NCI-H2107 (cell line): ENCODE measurements at places on chromosomes 6 and 20.

DNA sequence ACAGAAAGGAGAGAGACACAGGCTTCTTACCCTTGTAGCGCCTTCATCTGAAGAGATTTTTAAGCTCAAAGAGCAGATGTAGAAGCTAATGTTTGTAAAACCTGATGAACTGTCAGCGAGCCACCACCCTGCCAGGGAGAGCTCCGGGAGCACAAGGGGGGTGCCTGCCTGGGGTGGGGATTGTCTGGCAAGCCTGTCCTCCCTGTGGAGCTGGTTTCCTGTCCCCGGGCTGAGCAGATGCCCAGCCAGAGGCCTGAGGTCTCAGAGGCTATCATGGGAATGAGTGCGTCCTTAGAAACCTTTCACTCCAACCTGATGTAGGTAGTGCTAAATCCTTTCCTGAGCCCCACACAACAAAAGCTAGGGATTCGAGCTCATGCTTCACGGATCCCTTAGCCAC is 41.9 kb upstream of the NR2E1 start:
- DNase-seq: no peak

- peak; percentile 94 for DNase-seq
Observed at GRCh38 chr20:49636447-49636846, 68.5 kb upstream of the PTGIS start.

DNA sequence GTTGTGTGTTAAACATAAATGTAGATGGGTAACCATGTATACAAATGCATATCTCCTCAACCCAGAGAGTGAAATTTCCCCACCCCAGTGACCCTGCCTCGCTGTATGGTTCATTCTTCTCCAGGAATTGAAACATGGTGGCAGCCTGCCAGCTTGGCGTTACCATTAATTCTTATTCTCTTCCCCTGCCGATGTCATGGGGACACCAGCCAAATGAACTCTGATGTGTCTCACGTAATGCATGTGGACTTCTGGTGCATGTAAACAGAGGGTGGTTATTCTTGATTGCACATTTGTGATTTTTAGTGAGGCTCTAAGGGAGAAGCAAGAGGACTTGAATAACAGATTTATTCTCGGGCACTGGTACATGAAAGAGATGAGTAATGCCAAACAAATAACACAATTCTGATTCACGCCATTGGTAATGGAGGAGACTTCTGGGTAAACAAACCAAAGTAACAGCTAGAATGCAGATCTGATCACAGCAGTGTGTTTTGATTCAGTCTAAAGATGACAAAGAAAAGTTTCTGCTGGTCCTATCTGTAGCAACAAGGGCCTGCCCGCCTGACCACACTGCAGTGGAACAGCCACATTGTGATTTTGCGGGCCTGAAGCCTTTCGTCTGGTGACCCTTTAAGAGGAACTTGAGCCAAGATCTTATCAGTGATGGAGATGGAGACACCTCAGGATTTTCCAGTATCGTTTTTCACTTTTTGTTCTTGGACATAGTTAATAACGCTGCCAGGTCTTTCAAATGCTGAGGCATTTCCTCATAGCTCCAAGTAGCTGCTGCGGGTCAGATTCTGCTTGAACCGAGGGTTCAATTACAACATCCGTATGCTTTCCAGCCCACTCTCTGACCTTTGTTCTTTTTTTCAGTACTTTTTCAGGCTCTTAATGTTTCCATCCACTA is 171.8 kb upstream of the AKAP12 start:
- no peak for DNase-seq

DNA sequence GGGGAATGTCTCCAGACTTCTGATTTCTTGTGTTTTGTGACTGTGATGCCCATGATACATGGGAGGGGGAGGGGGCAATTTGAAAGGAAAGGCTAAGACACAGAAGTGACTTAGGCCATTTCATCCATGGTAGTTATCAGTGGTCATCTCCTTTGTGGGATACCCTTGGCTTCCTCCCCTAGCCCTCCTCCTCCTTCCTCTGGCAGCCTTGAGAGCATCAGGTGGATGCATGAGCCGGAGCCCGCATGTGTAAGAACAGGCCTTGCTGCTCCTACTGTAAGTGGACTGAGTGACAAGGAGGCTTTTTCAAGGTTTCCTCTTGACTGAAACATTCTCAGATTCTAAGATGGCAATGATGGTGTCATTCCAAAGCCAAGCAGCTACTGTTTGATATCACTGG is 874 bp downstream of the CD83 start:
- no peak for DNase-seq

DNA sequence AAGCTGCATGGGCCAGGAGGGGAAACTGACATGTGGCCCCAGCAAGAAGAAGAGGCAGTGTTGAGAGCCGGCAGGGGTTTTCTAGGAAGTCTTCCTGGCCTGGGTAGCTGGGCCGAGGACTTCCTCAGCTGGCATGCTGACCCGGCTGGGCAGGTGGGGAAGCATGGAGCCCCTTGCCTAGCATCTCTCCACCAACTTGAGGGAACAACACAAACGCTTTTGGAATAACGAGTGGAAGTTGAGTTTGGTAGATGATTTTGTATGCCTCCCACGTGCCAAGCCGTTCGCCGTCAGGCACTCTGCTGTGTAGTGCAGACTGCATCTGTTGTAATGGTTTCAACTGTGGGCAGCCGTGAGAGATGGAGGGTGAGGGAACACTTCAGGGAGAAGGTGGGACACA is 7.3 kb downstream of the TMEM181 start:
- no peak for DNase-seq

GRCh38 chr6:105302617-105303128 is 100.2 kb downstream of the PREP start:
- no peak for DNase-seq

GRCh38 chr6:163323705-163324104 is 90.8 kb upstream of the QKI start:
- no peak for DNase-seq

DNA sequence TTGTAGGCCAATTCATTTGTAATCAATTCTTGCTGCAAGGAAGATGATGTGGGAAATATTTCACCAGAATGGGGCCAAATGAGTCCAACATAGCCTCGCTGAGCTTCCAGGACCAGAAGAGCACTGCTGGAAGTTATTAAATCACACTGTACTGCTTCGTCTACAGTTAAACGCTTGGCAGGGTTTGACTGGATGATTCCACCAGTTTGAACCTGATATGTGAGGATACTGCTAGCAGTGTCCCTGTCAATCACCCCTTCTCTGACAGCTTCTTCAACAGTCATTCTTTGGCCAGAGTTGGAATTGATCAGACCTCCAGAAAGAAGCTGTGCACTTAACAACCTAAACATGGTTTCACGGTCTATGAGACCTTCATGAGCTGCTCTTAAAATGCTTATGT is 34.4 kb downstream of the DST start:
- DNase-seq: no peak

GRCh38 chr6:135008072-135008940 is 46.3 kb downstream of the HBS1L start:
- no peak for DNase-seq

GRCh38 chr6:145044641-145045246 is 690.6 kb downstream of the EPM2A start:
- no peak for DNase-seq

GRCh38 chr6:167730441-167730840 is 96.3 kb upstream of the AFDN start:
- no peak for DNase-seq

DNA sequence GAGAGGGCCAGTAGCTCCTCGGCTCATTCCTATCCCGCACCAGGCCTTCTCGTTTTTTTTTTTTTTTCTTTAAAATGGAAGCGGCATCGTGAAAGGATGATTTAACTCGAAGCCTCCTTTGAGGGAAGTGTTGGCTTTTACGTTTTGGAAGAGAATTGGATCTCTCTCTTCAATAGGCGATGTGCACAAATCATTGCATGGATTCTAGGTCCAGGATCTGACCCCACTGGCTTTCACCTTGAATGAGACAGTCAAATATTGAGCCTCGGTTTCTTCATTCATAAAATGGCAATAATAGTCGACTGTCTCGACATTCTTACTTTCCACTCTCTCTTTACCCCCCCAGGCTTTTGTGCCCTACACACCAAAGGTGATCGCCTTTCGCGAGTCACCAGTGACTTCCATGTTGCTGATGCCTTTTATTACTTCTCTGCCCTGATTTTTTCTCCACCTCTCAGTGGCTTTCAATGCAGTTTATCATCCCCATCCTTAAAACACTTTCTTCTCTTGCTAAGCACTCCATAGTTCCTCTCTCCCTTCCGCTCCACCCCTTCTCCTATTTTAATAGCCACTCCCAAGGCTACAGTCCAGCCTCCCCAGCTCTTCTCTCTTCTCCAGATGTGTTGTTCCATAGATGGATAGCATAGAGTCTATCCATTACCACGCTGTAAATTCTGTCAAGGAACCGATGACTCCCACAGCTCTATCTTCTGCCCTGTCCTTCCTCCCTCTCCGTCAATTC is 473 bp upstream of the DTNBP1 start:
- DNase-seq: no peak

GRCh38 chr6:32982084-32982701 is 13.8 kb downstream of the BRD2 start:
- peak; percentile 16 for DNase-seq

- DNase-seq: no peak
Observed at GRCh38 chr20:63291811-63292210, 1.2 kb upstream of the COL20A1 start.

- DNase-seq: no peak
Observed at GRCh38 chr20:2149507-2149906, 47.9 kb downstream of the STK35 start.

GRCh38 chr6:125149256-125150144 is 4.1 kb upstream of the TPD52L1 start:
- no peak for DNase-seq

GRCh38 chr6:12354499-12354898 is 64.3 kb downstream of the EDN1 start:
- DNase-seq: no peak

- DNase-seq: no peak
Observed at GRCh38 chr6:143773506-143774150, 69.5 kb upstream of the LTV1 start.

DNA sequence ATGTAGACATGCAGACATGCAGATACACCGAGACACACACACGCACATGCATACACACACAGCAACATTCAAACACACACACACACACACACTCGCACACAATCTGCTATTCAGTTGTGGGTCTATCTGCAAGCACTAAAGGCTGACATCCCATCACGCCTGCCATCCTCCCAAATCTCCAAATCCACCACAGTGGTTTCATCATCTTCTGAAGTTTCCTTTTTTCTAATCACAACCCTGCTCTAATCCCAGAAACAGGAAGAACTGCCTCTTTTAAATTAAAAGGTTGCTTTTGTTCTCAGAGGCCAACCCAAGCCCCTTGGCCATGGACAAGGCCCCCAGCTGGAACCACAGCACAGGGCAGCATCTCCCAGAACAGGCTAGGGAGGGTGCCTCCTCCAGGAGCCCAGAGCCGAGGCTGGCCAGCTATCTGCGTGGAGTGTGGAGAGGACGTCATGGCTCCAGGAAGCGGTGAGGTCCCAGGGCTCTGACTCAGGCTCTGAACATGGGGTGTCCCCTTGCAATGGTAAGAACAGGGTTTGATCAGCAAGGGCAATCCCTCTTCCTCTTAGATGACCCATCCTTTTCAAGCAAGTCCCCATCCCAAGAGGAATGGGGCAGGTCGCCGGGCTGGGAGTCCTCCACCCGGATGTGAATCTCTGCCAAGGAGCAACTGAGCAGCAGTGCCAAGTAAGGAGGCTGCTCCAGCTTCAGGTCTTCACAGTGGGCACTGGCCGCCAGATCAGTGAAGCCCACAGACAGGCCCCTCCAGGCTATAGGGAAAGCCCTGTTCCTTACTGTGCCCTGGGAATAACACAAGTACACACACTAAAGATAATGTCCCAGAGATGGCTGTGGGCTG is 14.7 kb downstream of the FOXF2 start:
- DNase-seq: no peak

- no peak for DNase-seq
Observed at GRCh38 chr6:50608421-50608820, 104.9 kb upstream of the TFAP2D start.

GRCh38 chr6:78076371-78076770 is 423.5 kb downstream of the MEI4 start:
- no peak for DNase-seq

- no peak for DNase-seq
Observed at GRCh38 chr6:52155791-52156576, 30.2 kb upstream of the IL17A start.

DNA sequence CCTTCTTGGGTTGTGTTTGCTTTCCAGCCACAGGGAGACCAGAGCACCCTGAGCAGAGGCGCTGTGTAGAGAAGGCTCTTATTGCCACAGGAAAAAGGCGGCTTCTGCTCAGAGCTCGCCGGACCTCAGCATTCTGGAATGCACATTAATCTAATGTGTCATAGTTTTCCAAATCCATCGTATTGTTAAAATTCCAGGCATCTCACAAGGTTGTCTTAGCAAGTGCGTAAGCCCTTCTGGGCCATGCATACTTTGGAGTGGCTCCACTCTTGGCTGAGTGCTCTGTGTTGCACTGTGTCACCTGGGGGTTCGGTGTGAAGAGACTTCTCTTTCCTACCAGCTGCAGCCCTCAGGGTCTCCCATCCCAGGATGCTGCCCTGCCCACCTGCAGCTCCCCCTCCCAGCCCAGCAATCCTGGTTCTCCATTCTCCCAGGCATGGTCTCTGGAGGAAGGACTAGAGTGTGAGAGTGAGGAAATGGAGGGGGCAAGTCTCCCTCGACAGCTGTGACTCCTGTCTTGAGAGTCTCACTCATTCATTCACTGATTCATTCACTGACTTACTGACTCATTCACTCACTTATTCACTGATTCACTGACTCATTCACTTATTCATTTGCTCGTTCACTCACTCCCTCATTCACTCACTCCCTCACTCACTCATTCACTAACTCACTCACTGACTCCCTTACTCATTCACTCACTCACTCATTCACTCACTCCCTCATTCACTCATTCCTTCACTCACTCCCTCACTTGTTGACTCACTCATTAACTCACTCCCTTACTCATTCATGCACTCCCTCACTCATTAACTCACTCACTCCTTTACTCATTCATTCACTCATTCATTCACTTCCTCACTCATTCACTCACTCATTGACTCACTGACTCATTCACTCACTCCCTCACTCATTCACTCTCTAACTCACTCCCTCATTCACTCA is 83.7 kb upstream of the MPC1 start:
- DNase-seq: no peak

- no peak for DNase-seq
Observed at GRCh38 chr6:132520953-132521352, 8.0 kb upstream of the STX7 start.

- DNase-seq: no peak
Observed at GRCh38 chr6:17687136-17687535, 19.6 kb downstream of the NUP153 start.

DNA sequence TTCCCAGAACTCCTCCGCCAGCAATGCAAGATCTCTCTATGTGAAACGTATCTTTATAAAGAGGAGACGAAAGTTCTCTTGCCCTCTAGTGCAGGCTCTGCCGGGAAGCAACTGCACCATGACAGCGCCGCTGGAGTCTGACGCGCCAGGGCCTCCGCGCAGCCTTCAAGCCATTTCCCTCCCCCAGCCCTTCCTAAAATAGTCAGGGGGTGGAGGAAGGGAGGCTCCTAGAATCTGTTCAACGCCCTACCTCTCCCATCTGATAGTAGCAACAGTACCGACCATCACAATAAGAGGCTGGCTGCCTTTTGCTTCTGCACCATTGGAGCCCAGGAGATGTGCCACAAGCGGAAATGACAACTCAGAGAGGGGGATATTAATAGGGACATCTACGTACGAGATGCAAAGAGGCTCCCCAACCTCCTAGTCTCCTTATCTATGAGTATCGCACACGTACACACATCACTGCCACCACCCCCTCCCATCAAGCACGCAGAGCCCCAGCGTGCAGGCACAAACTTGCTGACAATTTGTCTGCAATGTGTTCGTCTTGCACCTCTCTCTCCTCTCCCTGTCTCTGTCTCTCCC is 1.0 kb downstream of the SYNE1 start:
- no peak for DNase-seq
